ENCODE measurements at places on chromosomes 7 and 10.

GRCh38 chr7:42478717-42479116, 241.7 kb upstream of the GLI3 start:
- no peak for DNase-seq

DNA sequence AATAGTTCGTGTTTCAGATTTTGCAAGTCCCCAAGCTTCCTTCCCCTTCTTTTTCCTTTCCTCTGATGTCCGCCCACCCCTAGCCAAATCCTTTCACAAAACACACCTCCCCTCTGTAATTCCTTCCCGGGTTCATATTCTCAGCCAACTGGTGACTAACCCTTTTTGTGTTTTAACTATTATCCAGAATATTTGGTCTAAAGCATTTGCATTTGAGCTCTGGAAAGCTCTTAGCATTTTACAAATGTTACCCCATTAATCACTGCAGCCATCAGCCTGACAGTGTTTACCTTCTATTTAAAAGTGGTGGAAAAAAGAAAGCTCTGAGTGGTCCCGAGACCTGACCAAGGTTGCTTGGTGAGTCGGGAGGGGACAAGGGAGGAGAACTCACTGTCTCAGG, 139.0 kb downstream of the CREB5 start:
- no peak for DNase-seq

GRCh38 chr10:86950349-86950748, 7.1 kb downstream of the MMRN2 start:
- no peak for DNase-seq

- no peak for DNase-seq
These were observed 51.1 kb upstream of the ZNF107 start for GRCh38 chr7:64614812-64615211.

DNA sequence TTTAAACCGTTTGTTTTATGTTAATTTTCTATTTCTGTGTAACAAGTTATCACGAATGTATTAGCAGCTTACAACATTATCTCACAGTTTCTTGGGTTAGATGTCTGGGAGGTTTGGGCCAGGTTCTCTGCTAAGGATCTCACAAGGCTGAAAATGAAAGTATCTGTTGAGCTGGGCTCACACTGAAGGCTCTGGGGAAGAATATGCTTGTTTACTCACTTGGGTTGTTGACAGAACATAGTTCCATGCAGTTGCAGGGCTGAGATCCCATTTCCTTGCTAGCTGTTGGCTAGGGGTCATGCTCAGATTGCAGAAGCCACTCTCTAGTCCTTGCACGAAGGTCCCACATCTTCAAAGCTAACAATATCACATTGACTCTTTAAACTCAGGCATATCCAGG, 266.6 kb upstream of the GNAI1 start:
- DNase-seq = no peak

DNA sequence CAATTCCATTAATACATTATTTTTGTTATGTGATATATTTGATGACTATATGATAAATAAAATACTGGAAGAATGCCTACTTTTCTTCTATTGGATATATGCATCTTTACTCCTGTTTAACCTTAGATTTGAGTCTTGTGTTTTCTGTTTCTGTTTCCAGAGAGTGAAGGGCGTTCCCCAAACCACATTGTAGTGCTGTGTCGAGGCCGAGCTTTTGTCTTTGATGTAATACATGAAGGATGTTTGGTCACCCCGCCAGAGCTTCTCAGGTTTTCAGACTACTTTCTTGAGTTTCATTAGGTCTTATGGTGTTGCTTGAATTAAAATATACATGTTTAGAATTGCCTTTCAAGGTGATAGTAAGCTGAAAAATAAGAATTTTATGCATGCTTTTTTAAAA, 23.8 kb downstream of the CROT start:
- DNase-seq = no peak

Data from NCI-H2107 (cell line).